ENCODE measurements at places on chromosomes 11 and 22.
A peak's percentile ranks its signal among the peaks of the same experiment; 100 is the strongest.

GRCh38 chr11:91946397-91946951, 278.1 kb upstream of the FAT3 start:
- no peak for DNase-seq

- peak; percentile 64 for DNase-seq
Observed at GRCh38 chr11:75474878-75475766, 42.1 kb upstream of the KLHL35 start.

DNA sequence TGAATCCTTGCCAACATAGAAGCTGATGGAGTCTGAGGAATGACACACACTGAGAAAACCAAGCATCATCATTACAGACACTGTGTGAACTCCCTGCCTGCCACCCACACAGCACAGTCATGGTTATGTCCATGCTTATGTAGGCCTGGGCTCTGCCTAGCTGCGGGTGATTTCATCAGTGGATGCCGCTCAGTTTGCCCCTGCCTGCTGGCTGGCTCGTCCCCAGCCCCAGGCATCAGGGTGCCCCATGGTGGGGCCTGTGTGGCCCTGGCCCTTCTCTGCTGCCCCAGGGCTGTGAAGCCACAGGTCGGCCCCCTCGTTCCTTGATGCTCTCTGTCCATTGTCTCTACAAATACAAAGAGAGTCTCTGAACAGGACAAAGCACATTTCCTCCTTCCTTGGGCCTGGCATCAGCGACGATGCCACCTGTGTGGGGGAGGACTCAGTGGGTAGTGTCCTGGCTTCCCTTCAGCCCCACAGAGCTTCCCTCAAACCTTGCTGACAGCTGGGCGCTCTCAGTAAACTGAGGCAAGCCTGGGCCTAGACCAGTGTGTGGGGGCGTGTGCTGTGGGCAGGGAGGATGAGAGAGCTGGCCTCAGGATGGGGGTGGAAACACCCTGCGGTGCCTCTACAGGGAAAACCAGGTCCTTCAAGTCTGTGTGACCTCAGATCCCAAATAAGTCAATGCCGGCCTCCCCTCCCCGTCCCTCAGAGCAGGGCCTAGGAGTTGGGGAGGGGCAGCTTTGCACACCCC, 20.0 kb upstream of the TUB start:
- DNase-seq = no peak

- DNase-seq = no peak
Observed at GRCh38 chr11:73507086-73507485, 90.8 kb downstream of the FAM168A start.

- DNase-seq = no peak
Observed at GRCh38 chr22:42926104-42926503, 69.0 kb upstream of the ARFGAP3 start.

GRCh38 chr11:17413414-17414316, 25.2 kb upstream of the KCNJ11 start:
- no peak for DNase-seq

GRCh38 chr22:29726512-29727130, 6.8 kb downstream of the CABP7 start:
- no peak for DNase-seq

DNA sequence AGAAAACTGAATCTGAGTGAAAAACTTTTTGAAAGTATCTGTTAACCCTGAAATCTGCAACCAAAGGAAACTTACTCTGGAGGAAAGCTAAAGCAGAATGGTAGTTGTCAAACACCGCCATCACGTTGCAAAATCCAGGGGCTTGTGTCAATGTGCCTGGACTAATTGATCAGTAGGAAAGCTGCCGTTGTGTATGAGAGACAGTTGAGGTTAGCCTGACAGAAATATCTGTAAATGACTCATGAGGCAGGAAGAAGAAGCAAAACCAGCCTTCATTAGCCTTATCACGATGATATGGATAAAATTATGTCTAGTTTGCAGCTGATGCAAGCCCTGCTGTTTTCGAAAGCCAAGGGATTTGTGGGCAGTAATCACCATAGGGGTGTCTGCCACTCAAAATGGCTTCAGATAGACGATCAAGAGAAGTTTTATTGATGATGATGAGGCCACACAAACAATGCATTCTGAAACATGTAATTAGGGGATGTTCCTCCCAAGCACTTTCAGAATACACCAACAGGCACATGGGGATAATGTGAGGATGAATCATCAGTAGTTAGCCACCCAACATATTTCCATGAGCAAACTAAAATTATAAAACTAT, 8.9 kb downstream of the SCGB1A1 start:
- DNase-seq = no peak

DNA sequence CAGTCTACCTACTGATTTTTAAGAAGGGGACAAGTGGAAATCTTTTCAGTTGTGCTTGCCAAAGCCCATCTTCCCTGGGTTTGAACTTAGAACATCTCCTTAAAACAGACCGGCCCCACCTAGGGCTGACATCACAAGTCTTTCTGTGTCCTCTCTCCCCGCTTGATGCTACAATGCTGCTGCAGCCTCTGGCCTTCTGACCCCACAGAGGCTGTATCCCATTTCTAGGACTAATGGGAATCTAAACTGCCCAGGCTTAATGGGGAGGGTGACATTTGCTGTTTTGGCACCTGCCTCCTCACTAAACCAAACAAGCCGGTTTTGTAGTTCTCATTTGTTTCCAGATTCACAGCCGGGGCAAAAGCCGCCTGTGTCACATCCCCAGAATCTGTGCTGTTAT, 121.3 kb upstream of the CADM1 start:
- DNase-seq = no peak

DNA sequence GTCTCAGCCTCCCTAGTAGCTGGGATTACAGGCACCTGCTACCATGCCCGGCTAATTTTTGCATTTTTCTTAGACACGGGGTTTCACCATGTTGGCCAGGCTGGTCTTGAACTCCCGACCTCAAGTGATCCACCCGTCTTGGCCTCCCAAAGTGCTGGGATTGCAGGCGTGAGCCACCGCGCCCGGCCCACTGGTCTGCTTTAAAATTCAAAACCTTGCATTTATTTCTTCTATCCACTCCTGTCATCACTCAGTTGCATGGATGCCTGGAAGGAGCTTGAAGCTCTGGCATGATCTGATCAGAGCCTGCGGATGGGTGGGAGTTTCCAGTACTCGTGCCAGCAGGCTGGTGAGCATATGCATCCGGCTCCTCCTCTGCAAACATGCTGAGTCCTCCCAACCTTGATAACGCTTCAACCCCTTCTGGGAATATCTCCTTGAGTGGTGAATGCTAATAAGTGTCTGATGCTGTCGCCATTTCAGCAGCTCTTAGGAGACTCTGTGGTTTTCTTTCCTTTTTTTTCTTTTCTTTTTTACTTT, 39.6 kb downstream of the UBASH3B start:
- no peak for DNase-seq
